ENCODE measurements at places on chromosomes 7 and 10.

GRCh38 chr10:98391065-98391464, 23.9 kb downstream of the PYROXD2 start:
- DNase-seq: no peak

- no peak for DNase-seq
Observed at GRCh38 chr10:116704926-116705325, 37.4 kb downstream of the HSPA12A start.

- no peak for DNase-seq
Observed at GRCh38 chr10:65548001-65548400, 1377.8 kb upstream of the LRRTM3 start.

DNA sequence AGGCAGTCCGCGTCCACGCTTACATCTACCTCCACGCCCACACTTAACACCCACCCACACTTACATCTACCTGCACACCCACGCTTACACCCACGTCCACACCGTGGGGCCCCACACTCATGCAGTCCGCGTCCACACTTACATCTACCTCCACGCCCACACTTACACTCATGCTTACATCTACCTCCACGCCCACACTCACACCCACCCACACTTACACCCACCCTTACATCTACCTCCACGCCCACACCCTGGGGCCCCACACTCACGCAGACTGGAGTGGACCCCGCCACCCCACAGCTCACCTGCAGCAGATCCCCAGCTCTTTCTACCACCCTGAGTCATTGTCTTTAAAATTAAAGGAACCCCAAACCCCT, 32.4 kb upstream of the PWWP2B start:
- DNase-seq: no peak

GRCh38 chr10:836782-837181, 94.7 kb downstream of the LARP4B start:
- no peak for DNase-seq

- DNase-seq: no peak
Observed at GRCh38 chr7:137015015-137015414, 146.6 kb downstream of the CHRM2 start.

- no peak for DNase-seq
Observed at GRCh38 chr7:118492466-118492865, 268.0 kb downstream of the ANKRD7 start.

Data from bone marrow (tissue), 2 donors.